Stimulated activated CD8-positive, alpha-beta memory T cell treated with anti-CD3 and anti-CD28 coated beads, Interleukin-4, amount 100 ng/mL, for 1 hour (primary cell): ENCODE measurements at places on chromosomes 11 and 22.

- no peak for DNase-seq
Observed at GRCh38 chr11:25855916-25856315, 476.0 kb upstream of the ANO3 start.

GRCh38 chr11:12319461-12319951 is 57.9 kb upstream of the PARVA start:
- no peak for DNase-seq

DNA sequence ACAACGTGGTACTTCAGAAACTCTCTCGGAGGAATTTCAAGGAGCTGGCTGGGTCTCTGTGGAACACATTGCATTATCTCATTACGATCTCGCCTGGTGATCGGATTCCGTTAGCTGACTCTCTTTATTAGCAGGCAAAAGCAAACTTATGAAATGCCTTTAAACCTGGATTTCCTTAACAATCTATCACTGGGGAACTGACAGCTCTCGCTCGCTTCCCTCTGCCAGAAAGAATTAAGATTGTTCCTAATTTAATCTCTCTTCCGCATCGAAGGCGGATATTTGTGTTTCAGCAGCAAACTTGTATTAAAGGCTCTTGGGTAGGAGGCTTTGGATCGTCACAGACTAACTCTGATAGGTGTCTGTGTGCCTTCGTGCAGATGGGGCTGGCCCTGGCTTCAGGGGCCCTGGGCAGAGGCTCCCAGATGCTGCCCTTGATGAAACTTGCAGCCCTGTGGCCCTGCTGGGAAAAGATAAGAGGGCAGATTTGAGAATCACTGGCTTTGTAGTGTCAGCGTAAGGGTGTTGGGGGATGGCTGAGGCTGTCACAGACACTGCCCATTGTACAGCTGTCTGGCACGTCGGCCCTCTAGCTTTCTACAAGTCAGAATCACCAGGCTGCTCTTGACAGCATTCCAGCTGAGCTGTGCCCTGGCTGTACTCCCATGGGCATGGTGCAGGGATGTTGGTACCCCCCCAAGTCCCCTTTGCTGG is 162.2 kb upstream of the NECTIN1 start:
- no peak for DNase-seq

DNA sequence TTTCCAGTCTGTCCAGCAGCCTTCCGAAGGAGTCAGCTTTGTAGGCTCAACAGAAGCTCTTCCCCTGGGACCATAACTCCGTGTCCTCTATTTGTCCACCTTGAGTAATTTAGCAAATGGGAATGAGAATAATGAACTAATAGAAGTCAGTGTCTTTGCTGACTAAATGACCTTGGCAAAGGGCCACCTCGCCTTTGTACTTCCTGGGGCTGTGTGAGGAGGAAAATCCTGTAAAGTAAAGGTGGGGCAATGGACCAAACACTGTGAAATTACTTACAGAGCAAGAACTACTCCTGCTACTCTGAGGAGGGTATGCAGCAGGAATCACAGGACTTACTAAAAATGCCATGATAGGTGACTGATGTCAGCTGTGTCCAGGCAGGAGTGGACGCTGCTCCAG is 36.2 kb upstream of the CSNK2A3 start:
- no peak for DNase-seq

DNA sequence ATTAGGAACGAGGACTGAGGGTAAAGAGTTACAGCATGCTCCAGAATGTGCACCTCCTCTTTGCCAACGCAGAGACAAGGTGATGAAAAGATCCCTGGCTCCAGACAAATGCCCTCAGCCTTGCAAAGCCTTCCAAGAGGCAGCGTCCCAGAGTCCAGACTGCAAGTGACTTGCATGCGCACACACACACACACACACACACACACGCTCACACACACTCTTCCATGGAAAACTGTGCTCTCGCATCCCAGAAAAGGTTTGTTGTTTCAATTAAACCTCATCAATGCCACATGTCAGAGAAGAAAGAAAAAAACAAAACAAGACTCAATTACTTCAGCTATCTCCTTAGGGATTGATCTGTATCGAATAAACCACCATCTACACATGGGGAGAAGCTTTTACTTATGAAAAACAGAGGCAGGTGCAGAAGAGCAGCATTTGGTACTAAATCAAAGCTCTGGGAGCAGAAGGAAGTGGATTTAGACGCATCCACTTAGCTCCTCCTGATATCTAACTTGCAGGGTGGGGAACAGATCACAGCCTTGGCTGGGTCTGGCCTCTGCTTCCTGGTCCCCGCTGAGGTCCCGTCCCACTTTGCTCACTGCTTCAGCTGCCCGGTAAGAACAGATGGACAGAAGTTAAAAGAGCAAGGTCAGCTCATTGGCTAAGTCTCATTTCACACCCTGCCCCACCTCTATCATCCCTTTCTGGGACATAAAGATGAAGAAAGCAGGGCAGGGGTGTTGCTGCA is 249.8 kb upstream of the BLID start:
- DNase-seq: no peak

DNA sequence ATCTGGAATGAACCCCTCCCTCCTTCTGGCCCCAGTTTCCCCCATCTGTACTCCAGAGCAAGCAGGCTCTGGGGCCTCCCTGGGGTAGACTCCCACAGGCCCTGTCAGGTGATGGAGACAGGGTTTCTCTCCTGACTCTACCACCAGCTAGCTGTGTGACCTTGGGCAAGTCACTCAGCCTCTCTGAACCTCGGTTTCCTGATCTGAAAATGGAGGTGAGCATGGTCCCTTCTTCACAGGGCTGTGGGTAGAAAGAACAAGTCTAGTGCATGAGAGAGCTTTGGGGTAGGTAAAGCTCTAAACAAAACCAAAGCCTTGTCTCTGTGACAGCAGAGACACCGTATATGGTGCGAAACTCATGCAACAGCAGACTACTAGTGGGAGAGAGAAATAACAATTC is 5.6 kb downstream of the CD5 start:
- no peak for DNase-seq

GRCh38 chr11:64519541-64519940 is 71.5 kb upstream of the SLC22A12 start:
- DNase-seq: no peak
